Fibroblast of mammary gland (primary cell): ENCODE measurements at places on chromosomes 3 and 15.

GRCh38 chr3:42745776-42746454 is 27.1 kb downstream of the CCDC13 start:
- DNase-seq: no peak

DNA sequence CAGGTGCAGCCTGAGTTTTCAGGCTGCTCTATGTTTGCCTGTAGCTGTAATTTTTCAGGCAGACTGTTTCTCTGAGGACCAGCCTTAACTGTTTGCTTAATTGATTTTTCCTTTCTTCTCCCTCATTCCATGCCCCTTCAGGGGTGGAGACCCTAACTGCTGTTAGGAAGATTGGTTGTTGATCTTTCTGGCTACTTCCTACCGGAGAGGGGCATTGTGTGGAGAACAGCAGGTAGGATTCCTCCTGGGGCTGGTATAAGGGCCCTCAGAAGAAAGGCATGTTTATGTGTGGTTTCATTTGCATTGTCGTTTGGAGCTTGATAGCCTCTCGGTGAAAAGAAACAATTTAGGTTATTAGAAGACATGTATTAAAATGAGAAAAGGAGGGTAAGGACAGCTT is 56.9 kb upstream of the GOLGA6L2 start:
- DNase-seq: no peak

DNA sequence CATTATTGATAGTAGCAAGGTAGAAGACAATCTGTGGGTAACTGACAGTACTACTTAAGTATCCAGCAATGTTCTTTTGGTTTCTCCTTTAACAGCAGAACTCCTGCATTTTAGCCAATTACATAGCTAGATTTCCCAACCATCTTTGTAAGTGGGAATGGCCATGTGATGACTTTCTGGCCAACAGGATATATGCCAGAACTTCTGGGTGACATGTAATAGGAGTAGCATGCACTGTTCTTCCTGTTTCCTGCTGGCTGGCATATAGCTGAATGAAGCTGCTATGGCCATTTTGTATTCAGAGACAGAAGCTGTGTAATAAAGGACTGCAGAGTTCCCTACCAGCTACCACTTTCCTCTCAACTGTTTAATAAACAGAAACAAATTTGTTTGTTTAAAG is 18.0 kb downstream of the SPICE1 start:
- peak; percentile 67 for DNase-seq

GRCh38 chr3:11543948-11544387 is 99.7 kb downstream of the VGLL4 start:
- DNase-seq: no peak

DNA sequence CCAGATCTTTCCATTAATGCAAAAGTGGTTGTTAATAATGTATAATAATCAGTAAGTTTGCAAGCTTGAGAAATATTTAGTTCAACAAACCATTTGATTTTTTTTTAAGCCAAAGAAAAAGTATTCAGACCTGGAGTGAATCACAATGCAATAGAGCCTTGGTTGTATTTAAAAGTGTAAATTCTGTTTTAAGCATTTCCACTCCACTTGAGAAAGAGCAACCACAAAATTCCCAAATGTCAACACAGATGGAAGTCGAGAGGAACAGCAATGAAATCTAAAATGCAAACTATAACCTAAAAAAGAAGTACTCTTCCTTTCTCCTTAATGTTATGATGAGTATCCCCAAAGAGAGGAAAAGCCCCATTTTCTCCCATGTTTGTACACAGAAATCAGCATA is 20.2 kb downstream of the GBE1 start:
- DNase-seq: no peak

DNA sequence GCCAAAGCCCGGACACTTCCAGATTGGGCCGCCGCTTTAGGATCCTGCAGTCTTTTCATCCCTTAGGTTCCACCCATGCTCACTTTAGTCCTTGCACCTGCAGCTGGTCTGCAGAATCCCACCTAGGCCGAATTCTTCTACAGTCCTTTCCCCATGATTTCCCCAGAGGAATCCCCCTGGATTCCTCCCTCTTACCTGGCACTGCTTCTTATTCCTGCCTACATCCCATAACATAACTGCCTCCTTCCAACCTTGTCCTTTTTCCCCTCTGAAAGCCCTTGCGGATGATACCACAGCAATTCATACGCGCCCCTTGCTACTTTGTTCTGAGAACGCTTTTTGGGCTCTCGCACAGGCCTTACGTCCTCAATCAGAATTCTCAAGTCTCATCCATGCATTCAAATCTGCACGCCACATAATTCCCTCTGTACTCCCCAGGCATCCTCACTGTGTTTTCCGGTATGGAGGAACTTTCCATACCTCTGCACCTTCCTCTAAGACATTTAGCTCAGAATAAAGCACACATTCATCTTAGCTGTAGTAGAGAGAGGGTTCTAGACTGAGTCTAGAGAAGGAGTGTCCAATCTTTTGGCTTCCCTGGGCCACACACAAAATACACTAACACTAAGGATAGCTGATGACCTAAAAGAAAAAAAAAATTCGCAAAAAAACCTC is 619 bp downstream of the EIF2AK4 start:
- peak; percentile 29 for DNase-seq

DNA sequence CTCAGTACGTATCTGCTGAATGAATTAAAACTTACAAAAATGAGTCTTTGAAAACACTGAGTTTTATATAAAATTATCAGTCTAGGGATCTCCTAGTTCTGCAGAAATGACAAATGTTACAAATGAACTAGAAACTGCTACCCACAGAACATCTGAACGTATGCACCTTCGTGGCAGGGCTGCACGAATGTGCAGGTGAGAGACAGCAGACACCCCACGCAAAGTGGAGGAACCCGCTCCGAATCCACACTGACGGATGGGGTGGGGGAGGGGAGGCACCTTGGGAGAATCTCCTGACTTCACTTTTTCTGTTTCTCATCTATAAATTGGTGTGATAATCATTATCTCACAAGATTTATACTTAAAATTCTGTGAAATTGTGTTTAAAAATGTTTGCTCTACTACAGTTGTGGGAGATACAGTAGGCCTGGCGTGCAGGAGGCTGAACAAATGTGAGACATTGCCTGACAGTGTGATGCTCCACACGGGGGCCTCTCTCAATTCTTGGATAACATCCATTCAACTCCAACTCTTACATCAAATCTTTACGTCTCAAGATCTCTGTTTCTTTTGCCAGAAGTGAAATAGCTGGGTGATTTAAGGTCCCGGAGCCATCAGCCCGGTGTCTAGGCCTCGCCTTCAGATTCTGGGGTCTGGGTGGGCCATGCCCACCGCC is 86.9 kb downstream of the ATP10A start:
- no peak for DNase-seq

- no peak for DNase-seq
Measured at GRCh38 chr15:101043911-101044624, 124.9 kb downstream of the LRRK1 start.

DNA sequence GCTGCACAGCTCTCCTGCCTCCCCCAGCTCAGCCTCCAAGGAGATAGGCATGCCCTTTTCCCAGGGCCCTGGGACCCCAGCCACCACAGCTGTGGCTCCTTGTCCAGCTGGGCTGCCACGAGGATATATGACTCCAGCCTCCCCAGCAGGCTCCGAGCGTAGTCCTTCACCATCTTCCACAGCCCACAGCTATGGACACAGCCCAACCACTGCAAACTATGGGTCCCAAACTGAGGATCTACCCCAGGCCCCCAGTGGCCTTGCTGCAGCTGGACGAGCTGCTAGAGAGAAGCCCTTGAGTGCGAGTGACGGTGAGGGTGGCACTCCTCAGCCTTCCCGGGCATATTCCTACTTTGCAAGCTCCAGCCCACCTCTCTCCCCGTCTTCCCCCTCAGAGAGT is 20.5 kb upstream of the APEH start:
- DNase-seq: no peak

DNA sequence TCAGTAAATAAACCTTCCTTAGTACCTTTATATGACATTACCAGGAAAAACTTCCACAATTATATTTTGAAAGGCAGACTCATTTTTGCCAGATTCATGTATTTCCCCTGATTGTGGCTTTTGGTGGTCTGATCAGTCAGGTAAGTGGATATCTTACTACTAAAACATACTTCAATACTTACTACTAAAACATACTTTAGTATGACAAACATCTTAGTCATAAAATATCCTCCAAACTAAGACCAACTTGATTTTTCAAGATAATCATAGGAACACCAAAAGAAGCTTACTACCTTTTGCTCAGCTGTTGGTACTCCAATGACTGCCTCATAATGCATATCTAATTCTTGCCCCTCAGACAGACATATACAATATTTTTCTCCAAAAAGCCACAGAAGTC is 9.3 kb downstream of the TJP1 start:
- no peak for DNase-seq

DNA sequence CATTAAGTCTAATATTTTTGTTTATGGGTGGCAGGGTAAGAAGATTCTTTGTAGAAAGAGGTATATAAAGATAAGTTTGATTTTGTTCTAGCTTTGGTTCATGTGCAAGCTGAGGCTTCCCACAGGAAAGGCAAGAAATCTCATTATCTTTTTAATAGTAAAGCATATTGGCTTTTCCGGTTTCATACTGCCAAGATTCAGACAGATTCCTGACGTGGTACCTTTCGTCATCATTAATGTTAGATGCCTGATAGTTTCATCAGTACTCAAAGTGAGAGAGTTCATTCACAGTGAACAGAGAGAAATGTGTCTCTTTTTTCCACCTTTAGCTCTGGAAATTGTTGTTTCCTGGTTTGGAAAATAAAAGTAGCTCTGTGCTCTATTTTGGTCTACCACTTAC is 16.5 kb downstream of the TPM1 start:
- no peak for DNase-seq

DNA sequence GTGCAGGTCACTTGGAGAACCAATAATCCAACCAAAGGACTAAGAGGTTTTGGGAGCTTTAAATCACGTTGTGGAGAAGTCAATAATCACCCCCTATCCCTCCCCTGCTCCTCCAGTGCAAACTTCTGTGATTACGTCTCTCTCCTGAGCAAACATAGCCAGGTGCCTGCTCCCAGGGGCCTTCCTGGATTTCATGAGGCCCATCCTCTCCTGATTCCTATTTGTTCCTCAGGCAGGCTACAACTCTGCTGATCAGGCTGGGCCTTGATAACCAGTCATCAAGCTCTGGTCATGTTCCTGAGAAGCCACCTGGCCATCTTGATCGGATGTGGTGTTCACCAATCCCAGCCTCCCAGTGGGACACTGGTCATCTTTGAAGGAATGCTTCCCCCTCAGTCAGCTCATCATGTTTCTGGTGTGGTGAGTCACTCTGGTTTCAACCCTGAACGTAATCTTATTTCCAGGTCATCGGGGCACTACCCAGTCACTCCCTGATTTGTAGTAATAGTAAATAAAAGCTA is 2.9 kb upstream of the ZNF710 start:
- DNase-seq: peak; percentile 93

GRCh38 chr15:77013776-77014131 is 18.8 kb downstream of the PSTPIP1 start:
- no peak for DNase-seq

- DNase-seq: no peak
Measured at GRCh38 chr3:134600206-134600605, 50.6 kb downstream of the KY start.

DNA sequence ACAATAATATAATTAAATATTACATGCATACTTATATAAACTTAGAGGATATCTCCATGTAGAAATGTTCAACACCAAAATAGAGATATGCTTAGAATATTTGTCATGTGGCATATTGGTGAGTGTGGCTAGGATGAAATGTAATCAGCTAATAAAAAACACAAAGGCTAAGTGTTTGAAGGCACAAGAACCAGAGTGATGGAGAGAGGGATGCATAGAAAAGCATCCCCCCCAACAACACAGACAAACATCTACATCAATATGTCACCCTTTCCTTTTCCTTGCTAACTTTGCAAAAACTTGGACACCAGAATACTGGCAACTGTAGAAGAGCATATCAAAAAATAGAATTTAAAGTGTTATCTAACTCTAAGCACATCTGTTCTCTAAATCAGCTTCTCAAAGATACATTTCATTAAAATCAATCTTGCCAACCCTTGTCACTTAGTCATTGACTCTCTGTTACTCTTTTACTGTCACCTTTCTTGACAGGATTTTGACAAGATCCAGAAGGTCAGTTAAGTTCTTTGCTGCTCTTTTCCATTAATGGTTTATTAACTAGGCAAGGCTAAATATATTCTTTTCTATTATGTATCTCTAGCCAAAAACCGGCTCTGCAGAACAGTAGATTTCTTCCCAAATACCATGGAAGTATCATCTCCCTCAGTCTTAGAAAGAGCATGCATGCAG is 695.9 kb downstream of the OTOL1 start:
- no peak for DNase-seq

- DNase-seq: peak; percentile 86
Measured at GRCh38 chr15:70142322-70143191, 44.8 kb upstream of the TLE3 start.

- DNase-seq: peak; percentile 90
Measured at GRCh38 chr3:177041021-177041729, 156.1 kb downstream of the TBL1XR1 start.

DNA sequence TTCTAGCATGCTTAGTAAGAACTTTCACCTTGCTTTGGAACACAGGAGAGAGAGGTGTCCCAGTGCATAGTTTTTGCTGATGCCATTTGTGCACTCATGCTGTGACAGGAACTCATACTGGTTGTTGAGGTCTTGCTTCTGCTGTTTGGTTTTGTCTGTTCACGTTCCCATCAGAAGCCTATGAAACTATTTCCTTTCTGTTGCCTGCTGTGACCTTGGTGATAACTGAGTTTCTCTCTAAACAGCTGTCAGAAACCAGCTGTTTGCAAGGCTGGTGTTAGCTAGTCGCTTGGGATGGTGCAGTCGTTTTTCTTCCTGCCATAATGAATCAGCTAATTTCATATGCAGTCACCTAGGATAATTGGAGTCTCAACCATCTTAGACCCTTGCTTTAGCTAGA is 724.1 kb downstream of the GRM7 start:
- no peak for DNase-seq

DNA sequence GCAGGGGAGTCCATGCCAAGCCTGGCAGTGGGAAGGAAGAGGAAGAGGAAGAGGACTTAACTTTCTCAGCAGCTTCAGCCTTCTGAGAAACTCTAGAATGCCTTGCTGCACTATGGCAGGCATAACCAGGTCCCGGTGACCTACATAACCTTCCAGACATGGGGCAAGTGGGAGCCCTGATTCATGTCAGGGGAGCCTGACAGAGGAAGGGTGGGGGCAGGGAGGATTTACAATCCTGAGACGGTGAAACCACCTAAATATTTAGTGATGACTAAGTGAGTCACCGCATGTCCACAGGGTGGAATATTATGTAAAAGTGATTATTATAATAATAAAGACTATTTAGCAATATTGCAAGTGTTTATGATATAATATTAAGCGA is 46.7 kb downstream of the AMOTL2 start:
- DNase-seq: peak; percentile 90

DNA sequence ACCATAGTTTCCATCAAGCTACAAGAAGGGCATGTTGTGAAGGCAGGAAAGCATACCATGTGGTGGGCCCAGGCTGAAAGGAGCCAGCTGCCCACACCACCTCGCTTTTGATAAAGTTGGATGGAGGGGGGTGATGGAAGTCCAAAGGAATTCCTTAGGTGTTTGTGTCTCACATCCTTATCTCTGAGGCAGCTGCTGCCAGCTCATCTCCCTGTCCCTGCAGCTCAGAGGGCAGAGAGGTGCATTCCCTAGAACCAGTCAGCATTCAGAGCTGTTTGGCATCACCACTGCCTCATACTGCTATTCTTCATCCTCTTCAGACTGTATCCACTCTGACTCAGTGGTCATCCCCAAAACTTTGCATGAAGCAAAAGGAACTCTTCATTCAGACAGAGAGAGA is 141.5 kb upstream of the BFSP2 start:
- DNase-seq: no peak

GRCh38 chr3:127158614-127159229 is 34.2 kb upstream of the PRR23E start:
- no peak for DNase-seq
